ENCODE measurements at places on chromosomes 6 and 20.
A peak's percentile ranks its signal among the peaks of the same experiment; 100 is the strongest.

- DNase-seq = no peak
These were observed 56.0 kb downstream of the TGM2 start for GRCh38 chr20:38108986-38109541.

GRCh38 chr6:148223424-148223842 is 119.2 kb upstream of the SASH1 start:
- DNase-seq = no peak

DNA sequence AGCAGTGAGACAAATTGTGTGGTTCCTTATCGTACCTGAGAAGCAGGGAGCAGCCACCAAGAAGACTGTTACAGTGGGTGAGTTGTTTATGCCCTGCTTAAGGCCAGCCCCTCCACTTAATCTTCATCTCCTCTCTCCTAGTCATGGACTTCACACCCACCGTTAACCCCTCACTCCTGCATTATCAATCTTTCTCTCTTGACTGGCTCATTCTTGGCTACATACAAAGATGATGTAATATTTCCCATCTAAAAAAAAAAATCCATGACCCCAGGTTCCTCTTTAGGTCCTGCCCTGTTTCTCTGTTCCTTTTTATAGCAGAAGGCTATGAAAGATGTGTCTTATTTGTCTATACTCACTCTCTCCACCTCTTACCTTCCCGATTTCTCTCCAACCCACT is 72.4 kb downstream of the SHLD1 start:
- DNase-seq = no peak

DNA sequence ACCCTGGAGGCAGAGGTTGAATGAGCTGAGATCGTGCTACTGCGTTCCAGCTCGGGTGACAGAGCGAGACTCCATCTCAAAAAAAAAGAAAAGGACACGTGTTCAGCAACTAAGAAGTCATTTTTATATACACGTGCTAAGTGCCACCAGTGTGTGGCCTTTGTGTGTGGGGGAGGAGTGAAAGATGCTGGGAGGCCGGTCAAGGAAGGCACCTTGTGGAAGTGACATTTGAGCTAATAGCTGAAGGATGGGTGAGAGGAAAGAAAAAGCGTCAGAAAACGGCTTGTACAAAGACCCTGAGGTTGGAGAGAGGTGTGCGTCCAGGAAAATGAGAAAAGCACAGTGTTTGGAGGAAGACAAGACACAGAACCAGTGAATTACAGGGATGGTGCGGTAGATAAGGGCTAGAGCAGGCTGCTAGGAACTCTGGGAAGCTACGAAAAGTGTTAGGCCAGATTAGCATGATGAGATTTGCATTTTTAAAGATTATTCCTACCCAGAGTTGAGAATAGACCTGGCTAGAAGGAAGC is 11.6 kb downstream of the RREB1 start:
- no peak for DNase-seq

DNA sequence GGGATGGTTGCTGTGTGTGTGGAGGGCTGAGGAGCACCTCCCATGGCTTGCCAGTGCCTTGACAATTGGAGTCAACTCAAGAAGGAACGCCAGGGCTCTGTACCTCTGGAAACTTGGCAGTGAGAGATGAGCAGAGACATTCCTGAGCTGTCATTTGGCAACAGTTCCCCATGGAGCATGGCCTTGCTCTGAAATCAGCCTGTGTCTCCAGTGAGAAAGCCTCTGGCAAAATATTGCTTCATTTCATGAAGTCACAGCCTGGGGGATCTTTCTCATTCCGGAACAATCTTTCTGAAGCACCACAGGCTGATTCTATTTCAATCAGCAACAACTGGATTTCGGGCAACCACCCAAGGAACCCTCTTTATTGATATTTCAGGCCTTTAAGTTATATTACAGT is 52.2 kb upstream of the FNDC1 start:
- DNase-seq = no peak

GRCh38 chr20:8133310-8133768 is 1.3 kb downstream of the PLCB1 start:
- no peak for DNase-seq

DNA sequence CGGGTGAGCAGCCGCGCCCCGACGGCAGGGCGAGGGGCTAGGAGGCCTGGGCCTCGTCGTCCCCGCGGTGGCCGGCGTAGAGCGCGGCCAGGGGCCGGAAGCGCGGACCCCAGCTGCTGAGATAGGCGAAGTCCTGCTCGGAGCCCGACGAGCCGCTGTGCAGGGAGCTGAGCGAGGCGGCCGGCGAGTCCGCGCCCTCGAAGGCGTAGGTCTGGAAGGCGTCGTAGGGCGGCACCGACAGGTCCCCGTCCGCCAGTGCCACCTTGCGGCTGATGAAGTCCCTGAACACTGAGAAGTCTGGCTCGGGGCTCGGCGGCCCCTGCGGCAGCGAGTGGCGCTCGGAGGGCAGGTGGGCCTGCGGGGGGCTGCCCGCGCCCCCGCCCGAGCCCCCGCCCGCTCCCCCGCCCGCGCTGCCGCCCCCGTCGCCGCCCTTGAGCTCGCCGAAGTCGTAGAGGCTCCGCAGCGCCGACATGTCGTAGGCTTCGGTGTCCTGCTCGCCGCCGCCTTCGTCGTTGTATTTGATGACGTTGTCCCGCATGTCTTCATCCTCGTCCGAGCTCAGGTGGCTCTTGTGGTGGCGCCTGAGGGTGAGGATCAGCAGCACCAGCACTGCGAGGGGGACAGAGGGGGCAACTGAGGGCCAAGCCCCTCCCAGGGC is 56.5 kb downstream of the CD40 start:
- DNase-seq = peak; percentile 57

DNA sequence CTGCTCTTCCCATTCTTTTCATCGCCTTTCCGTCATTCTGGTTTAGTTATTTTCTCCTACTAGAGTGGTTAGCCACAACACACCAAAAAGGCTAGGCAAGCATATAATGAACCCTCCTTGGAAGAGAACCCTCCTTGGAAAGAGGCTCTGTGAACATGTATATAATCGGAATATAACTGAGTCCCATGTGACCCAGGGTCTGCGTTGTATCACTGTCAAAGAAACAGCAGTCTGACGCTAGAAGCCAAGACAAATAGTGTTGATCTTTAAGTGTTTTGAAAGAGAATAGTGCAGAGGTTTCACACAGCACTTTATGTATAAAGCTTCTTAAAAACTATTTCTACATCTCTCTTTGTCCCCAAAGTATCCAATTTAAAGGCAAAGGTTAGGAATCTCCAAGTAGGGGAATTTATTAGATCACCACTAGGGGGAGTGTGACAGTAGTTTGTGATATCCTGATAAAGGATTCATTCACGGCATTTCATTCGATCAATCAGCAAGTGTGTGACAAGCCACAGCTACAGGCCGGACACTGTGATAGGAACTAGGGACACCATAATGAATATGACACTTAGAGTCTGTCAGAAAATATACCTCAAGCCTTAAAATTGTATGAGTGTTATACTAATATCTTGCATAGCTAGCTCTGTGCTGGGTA is 395.3 kb downstream of the CD109 start:
- peak; percentile 10 for DNase-seq

GRCh38 chr20:57391439-57392301 is 474 bp downstream of the RBM38 start:
- no peak for DNase-seq

DNA sequence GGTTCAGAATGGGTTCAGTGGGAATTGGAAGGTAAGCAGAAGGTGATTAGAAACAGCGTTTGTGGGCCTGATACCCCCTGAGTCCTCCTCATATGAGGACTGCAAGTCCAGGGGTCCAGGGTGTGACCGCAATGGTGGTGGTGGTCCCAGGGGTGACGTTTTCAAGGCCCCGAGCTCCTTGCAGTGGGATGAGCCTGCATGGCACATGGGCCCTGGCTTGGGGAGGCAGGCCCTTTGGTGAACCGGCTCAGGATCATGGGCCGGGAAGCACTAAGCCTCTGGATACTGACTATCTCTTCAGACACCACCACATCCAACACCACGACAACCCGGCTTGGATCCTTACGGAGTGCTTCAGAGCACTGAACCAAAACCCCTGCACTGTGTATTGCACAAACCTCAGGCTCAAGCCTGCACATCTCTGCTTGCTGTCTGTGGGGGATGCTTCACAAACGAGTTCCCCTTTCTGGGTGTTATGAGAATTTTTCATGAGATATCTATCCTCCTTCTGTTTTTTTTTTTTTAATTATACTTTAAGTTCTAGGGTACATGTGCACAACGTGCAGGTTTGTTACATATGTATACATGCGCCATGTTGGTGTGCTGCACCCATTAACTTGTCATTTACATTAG is 67.9 kb downstream of the STK35 start:
- no peak for DNase-seq

All from CD4-positive, alpha-beta T cell treated with Interleukin-15 for 4 hours (primary cell).